ENCODE measurements at places on chromosomes 5 and 9.

DNA sequence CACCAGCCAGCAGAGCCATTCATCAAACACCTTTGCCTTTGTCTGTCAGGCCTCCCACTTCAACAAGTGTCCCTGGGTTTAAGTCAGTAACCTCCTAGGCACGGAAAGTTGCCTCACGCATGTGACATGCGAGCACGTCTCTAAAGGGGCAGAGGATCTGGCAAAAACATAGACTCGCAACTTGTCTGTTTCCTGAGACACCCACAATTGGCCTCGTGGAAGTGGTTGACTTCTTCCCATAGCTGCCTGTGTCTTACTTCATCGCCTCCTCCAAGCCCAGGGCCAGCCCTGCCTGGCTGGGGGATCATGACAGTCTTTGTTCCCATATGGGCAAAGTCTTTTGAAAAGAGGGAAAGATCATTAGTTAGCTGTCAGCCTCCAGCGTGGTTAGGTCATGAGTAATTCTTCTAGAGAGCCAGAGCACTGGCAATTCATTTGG, 35.5 kb upstream of the GLRX start:
- no peak for DNase-seq

GRCh38 chr9:121309171-121309570, 41.2 kb downstream of the GSN start:
- no peak for DNase-seq

DNA sequence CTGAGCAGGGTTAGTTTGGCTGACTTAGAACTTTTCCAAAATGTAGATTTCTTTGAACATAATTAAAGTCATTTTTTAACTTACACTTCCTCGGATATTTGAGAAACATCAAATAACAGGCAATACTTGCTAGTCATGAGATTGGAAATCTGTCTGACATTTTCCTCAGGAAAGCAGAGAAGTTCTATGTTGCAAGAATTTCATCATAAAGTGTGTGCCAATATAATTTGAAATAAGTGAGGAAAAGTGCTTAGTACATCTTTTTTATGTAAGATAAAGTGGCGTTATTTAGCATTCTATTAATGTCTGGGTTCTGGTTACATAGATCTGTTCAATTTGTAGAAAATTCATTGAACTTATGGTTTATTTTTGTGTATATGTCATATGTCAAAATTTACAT, 48.7 kb upstream of the C5orf47 start:
- DNase-seq: no peak

GRCh38 chr5:11046160-11046559, 285.1 kb upstream of the DAP start:
- no peak for DNase-seq

- DNase-seq: no peak
Observed at GRCh38 chr5:179354305-179354882, 9.1 kb upstream of the ADAMTS2 start.

DNA sequence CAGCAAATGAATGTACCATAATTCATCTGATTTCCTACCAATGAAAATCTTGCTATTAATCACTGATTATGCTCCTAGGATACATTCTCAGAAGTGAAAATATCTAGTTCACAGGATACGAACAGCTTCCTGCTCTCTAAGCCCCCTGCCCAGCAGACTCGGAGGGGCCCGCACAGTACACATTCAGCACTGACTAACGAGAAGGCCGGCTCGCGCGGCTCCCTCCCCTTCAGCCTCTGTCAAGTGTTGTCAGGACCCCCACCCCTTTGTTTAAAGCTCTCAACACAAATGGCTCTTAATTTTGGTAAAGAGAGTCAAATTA, 82.0 kb downstream of the PRRT1B start:
- no peak for DNase-seq
